Activated CD4-positive, CD25-positive, alpha-beta regulatory T cell treated with anti-CD3 and anti-CD28 coated beads, Interleukin-2, amount 50 U/mL, for 24 hours (primary cell): ENCODE measurements at places on chromosomes 16 and 17.

DNA sequence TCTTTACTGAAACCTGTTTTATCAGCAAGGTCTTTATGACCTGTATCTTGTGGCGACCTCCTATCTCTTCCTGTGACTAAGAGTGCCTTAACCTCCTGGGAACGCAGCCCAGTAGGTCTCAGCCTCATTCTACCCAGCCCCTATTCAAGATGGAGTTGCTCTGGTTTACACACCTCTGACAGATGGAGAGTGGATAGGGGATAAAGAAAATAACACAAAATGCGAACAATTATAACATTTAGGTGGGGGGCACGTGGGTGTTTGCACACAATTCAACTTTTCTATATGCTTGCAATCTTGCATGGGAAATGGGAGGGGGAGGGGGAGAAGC is 83.3 kb downstream of the RMI2 start:
- ATAC-seq = no peak

DNA sequence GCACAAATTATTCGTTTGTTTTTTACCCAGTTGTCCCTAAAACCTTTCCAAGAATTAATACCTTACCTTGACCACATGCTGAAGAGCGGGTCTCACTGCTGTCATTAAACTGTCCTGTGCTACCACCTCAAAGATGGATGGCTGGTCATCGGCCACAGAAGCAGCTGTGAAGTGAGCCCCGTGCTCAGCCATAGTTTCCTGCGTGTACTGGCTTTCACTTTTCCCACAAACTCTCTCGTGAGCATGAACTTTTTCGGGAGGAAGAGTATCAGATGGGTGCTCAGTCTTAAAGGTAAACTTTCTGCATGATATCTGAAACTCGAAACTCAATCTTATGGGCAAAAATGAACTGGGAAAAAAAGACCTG is 558 bp downstream of the PEX12 start:
- ATAC-seq = no peak

DNA sequence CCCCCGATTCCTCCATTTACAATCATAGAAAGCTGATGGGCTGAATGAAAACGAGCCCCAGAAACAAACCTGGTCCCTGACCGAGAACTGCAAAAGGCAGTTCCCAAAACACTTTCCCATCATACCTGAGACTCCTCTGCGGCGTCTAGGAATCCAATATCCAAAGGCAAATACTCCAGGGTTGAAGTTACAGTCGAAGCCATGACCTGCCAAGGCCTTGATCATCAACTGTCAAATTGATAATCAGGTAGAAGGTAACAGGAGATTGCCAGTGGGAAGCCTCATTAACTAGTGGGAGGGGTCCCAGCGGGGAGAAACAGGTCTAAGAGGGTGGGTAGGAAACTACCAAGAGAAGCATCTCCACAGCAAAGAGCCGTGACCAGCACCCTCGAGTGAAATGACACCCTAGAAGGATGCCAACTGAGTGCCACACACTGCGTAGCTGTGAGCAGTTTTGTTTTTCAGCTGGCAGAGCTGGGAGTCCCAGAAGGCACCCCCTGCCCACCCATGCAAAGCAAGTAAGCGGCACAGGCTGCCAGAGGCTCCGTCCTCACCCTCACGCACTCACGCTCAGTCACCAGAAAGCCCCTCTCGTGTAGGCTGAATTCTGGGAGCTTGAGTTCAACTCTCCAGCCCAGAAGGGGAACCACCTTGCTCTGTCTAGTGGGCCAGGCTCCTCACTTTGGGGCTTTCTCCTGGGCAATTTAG is 146.1 kb downstream of the GAS7 start:
- peak; percentile 38 for ATAC-seq

GRCh38 chr17:55668312-55668920 is 54.2 kb downstream of the TMEM100 start:
- no peak for ATAC-seq

GRCh38 chr17:28379814-28380801 is 8.6 kb downstream of the SARM1 start:
- ATAC-seq = no peak

- no peak for ATAC-seq
These were observed 1.4 kb downstream of the CARHSP1 start for GRCh38 chr16:8867216-8867931.

- ATAC-seq = no peak
These were observed 31.6 kb downstream of the AATF start for GRCh38 chr17:36980280-36980761.

GRCh38 chr17:41267711-41268110 is 2.5 kb downstream of the KRTAP9-6 start:
- ATAC-seq = no peak

DNA sequence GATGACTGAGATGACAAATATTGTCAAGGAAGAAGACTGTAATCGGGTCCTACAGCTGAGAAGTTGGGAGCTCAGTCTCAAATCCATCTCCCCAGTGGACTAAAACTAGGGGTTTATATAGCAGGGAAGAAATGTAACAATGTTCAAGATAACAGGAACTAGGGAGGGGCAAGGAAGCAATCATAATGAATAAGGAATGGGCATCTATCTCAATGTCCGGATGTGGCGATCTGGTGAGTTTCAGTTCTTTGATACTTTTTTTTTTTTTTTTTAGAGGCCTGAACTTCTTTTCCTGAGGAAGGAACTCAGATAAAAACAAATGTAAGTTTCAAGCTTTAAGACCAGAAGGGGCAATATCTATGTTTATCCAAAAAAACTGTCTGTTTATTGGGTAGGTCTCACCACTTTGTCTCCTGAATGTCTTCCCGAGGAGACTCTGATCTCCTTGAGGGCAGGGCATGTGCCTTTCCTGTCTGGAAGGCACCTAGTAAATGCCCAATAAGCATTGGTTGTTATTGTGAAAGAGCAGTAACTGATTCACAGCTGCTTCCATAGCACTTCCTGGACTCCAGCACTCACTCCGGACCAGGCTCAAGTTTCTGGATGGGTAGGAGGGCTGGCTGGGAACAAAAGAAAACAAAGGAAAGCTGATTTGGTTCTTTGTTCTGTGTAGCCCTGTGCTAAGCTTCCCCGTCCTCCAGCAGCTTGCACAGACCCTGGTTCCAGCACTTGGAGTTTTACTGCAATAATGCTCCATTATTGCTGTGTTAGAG is 51.9 kb downstream of the MEOX1 start:
- ATAC-seq = no peak

- peak; percentile 7 for ATAC-seq
These were observed 1.9 kb downstream of the MNT start for GRCh38 chr17:2398655-2399571.

GRCh38 chr17:81513372-81513752 is 763 bp upstream of the ACTG1 start:
- peak; percentile 17 for ATAC-seq

DNA sequence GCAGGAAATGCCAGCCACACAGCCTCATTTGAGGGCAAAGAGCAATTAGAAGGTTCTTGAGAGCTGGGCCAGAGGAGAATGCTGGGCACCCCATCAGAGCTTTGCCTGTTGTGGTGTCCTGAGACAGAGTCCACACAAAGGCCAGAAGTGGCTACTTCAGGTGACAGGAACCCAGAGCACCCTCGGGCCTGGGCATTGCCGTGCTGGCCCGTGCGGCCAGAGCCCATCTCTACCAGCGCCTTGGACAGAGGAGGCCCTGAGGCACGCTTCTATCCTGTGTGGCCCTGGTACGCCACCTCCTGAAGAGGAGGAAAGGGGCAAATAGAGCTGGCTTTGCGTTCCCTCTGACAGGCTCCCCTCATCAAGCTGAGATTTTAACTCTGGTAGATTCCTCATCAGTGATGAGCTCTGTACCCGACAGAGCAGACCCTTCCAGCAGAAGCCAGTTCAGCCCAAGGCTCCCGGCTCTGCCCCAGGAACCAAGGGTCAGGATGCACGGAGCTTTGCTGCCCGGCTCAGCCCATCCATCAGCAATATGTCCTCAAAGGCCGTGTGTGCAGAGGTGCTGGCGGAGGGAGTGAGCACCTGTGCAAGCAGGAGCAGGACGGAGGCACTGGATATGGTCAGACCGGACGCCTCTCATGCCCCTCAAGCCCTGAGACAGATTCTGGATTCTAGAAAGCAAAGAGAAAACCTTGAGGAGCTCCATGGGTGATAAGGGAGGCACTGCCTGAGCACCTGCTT is 3.4 kb upstream of the RASD1 start:
- no peak for ATAC-seq

- no peak for ATAC-seq
These were observed 2.9 kb downstream of the PPM1D start for GRCh38 chr17:60602871-60603270.

DNA sequence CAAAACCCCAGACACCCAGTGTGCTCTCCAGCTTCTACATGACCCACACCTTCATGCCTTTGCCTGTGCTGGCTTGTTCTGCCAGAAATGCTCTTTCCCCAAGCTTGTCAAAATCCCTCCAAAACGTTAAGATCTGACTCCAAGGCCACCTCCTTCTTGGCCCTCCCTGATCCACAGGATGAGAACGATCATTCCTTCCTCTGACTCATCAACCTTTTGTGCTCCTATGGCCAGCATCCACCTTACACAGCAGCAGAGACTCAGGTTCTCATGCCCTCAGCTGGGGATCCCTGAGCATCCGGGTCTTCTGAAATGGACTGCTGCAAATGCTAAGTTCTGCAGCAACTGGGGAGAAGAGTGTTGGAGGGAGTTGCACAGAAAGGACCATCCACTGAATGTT is 2.9 kb downstream of the ZBTB4 start:
- no peak for ATAC-seq

- peak; percentile 21 for ATAC-seq
These were observed 313.0 kb downstream of the SEC14L1 start for GRCh38 chr17:77453613-77454241.

- no peak for ATAC-seq
These were observed 31.0 kb downstream of the FTO start for GRCh38 chr16:53734908-53735307.

DNA sequence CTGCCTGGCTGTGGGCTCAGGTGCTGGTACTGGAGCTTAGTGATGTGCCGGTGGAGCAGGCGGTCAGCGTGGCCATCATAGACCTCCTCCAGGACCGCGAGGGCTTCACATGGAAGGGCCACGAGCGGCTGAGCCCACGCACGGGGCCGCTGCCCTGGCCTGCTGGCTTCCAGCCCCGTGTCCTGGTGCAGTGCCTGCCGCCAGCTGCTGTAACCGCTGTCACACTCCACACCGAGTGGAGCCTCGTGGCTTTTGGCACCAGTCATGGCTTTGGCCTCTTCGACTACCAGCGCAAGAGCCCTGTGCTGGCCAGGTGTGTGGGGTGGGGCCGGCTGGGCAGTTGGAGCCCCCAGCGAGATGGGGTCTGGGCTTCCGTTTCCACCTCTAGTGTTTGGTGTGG is 12.0 kb downstream of the LLGL1 start:
- ATAC-seq = no peak

DNA sequence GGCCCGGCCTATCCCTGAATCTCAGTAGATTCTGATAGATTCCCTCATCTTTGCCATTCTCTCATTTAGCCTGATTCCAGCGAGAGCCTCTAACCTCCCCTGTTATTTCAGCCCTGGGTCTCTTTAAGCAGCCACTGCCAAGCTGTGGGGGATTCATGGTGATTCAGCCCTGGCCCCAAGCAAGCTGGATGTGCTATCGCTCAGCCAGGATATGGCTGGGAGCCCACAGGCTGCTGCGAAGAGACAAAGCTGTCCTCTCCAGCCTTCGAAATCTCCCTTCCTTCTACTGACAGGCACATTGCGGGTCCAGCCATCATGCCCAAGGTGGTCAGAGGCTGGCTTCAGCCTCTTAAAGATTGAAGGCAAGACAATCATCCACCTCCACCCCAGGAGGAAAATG is 394.1 kb downstream of the SOX9 start:
- no peak for ATAC-seq

GRCh38 chr17:43832976-43833829 is at the start of gene MPP3:
Gene MPP3, minus strand, starts transcription at chr17:43833146. Its CDS starts 1,240 bp downstream, at chr17:43831906.
- ATAC-seq = peak; percentile 67

GRCh38 chr17:81967244-81967532 is 6.2 kb upstream of the NOTUM start:
- no peak for ATAC-seq

GRCh38 chr16:29777576-29778350 is at the start of gene ZG16:
Gene ZG16, plus strand, starts transcription at chr16:29778256. Its CDS starts 1,011 bp downstream, at chr16:29779267.
- no peak for ATAC-seq

DNA sequence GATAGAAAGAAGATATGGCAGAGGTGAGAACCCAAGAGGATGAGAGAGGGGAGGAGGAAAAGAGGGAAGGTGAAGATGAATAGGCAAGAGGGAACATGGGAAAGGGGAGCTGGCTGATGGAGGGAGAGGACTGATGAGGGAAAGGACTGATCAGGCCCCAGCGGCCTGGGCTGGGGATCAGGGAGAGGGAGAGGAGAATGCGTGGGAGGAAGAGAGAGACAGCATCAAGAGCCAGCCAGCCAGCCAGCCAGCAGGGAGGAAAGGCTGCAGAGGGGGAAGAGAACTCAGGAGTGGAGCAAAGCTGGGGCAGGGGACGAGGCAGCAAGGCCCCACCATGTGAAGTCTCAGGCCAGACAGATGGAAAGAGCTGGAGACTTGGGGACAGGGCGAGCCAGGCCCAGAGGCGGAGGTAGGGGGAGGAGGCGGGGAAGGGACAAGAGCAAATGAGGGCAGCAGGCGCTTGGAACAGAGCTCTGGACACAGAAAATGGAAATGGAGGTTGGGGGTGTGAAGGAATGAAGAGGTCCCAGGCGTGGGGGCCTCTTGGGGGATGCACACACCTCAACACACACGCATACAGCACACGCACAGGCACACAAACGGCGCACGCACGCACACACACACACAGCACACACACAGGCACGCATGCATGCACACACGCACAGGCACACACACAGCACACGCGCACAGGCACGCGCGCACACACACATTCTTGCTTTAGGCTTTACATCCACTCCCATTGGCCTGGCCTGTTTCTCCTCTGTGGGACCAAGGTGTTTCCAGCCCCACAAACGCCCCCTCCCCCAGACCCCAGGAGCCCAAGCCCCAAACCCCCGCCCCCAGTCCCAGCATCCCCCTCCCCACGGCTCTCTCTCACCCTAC is 12.3 kb downstream of the DLG4 start:
- ATAC-seq = no peak

- no peak for ATAC-seq
These were observed 68.4 kb downstream of the CMC2 start for GRCh38 chr16:80938004-80938878.

- no peak for ATAC-seq
These were observed 5.9 kb upstream of the SUMO2 start for GRCh38 chr17:75188614-75189013.

DNA sequence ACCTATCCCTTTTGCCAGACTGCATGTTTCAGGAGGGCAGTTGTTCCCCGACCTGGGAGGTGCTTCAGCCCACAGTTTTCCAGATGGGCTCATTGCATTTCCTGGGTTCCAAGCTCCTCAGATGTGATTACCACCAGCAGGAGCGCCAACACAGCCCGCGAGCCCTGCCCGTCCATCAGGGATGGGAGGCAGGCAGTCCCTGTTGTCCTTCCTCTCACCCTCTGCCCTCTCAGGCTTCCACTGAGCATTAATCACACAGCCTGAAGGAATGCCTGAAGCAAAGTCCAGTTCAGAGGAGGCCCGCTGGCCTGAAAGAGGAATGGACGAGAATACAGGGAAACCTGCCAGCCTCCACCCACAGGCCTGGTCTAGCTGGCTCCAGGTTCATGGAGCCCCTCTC is 256.3 kb upstream of the SDK2 start:
- ATAC-seq = no peak
